ENCODE measurements at places on chromosomes 6 and 20.
A peak's percentile ranks its signal among the peaks of the same experiment; 100 is the strongest.

DNA sequence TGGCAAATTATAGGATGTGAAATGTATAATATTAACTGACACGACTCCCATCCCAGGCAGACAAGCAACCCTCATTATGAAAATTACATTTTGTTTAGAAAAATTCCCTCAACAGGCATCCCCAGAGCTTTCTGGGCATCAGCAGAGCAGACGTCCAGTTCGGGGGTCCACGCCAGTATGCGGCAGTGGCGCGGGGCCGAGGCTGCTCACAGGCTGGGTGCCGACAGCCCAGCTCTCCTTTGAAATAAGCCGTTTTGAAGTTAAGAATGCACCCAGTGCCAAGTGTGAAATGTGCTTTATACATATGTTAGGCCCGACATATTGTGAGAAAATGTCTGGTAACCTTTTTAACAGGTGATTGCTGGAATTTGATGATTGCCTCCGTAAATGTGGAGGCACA, 50.4 kb downstream of the RPP40 start:
- H3K36me3 ChIP-seq: peaks cover 69% of the 10 kb centered on the region
- H3K4me1 ChIP-seq: no peaks in the 10 kb centered on the region
- no peak for DNase-seq
- no peak overlapping the region for H3K4me3 ChIP-seq

- peak overlapping the region; percentile 94 for H3K27ac ChIP-seq
- DNase-seq: no peak
- H3K36me3 ChIP-seq: peaks cover 99% of the 10 kb centered on the region
Measured at GRCh38 chr6:111711476-111711875, 105.8 kb upstream of the TRAF3IP2 start.

DNA sequence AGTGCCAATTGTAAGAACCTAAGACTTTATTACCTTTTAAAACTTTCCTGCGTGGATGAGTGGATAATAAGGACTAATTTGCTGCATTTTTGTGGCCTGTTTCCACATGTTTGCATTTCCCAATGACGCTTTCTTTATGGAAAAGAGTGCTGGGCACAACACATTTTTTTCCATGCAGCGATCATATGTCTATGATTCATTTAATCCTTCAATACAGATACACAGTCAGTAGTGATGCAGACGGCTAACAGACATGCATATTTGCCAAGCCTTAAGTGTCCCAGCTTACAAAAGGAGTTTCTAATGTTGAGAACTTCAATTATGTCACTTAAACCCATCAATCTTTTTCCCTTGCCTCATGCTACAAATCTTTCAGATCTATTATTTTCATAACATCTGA, 239.8 kb upstream of the PREP start:
- H3K4me3 ChIP-seq: no peak overlapping the region
- no peak overlapping the region for H3K27ac ChIP-seq
- DNase-seq: no peak
- peaks cover 33% of the 10 kb centered on the region for H3K27me3 ChIP-seq
- H3K4me1 ChIP-seq: peaks cover 44% of the 10 kb centered on the region
- H3K36me3 ChIP-seq: no peaks in the 10 kb centered on the region

DNA sequence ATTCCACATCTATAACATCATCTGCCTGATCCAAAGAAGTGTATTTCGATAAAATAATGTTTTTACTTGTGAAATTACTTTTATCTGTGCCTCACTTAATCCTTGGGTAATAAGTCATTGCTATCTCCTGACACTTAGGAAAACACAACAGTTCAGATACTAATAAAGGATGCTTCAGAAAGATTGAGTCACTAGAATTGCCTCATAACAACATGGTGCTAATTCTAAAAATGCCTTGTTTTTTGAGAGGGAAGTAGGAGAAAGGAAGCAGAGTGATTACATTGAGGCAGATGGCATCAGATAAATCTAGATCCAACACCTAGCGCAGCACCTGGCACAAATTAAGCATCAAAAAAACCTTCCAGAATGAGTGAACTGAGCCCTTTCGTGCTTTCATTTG, 69.0 kb downstream of the NCOA7 start:
- no peak for DNase-seq
- H3K27me3 ChIP-seq: no peaks in the 10 kb centered on the region
- no peak overlapping the region for H3K27ac ChIP-seq
- peaks cover 56% of the 10 kb centered on the region for H3K36me3 ChIP-seq

- DNase-seq: no peak
- H3K4me1 ChIP-seq: no peaks in the 10 kb centered on the region
- H3K27me3 ChIP-seq: no peaks in the 10 kb centered on the region
- H3K4me3 ChIP-seq: no peak overlapping the region
Measured at GRCh38 chr20:1588533-1589460, 31.0 kb downstream of the SIRPB1 start.

- no peak overlapping the region for H3K4me3 ChIP-seq
- no peaks in the 10 kb centered on the region for H3K36me3 ChIP-seq
- no peaks in the 10 kb centered on the region for H3K4me1 ChIP-seq
Measured at GRCh38 chr20:49993301-49993751, 10.5 kb downstream of the SNAI1 start.
